ENCODE measurements at places on chromosomes 5 and 9. TPM values are rescaled to one million over a fixed set of nuclear protein-coding genes. Genes with fewer than 3 reads are reported as not detected.

DNA sequence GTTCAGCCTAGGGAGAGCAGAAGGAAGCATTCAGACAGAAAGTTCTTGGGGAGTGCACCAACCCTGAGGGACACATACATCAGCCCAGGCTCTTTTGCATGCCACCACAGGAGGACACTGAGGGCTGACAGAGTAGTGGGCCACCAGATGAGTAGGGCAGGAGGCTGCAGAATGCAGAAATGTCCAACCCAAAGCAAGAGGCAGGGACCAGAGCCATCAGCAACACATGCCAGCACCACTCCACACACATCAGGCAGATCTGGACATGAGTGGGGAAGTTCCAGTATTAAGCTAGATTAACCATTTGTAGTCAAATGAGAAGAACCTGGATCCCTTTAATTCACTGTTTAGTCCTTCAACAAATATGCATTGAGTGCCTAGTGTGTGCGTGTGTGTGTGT, 35.7 kb upstream of the OTULINL start:
- no peak for DNase-seq

GRCh38 chr9:136694872-136695247, 7.6 kb upstream of the AGPAT2 start:
- no peak for DNase-seq

GRCh38 chr5:171499611-171500010, 80.2 kb downstream of the FGF18 start:
- DNase-seq: no peak

GRCh38 chr9:18163146-18163545, 310.8 kb upstream of the ADAMTSL1 start:
- no peak for DNase-seq

- peak; percentile 41 for DNase-seq
Measured at GRCh38 chr5:79845448-79846197, 145.4 kb downstream of the MTX3 start.

GRCh38 chr9:128145951-128146351, 3.3 kb upstream of the LCN2 start:
- no peak for DNase-seq

The SMIM33 gene
- total RNA-seq: not detected

Data from A172 (cell line).